ENCODE measurements at places on chromosomes 7 and 10.

GRCh38 chr7:41536122-41536872 lies 166.6 kb downstream of the INHBA start:
- no peak for DNase-seq

DNA sequence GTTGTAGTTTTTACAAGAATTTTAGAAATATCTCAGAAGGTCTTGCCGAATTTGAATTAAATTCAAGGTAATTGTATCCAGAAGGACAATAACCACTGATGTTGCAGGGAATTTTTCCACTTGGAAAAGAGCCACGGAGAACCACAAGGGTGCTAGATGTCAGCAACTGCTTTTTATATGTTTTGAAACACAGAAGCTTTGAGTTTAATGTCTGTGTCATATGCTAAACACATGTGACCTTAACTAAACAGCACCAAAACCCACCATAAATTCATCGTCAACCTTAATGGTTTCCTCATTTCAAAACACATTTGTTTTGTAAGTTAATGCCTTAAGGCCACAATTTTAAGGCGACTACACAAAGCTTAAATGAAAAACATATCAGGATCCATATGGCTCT lies 106.9 kb downstream of the COL28A1 start:
- no peak for DNase-seq

DNA sequence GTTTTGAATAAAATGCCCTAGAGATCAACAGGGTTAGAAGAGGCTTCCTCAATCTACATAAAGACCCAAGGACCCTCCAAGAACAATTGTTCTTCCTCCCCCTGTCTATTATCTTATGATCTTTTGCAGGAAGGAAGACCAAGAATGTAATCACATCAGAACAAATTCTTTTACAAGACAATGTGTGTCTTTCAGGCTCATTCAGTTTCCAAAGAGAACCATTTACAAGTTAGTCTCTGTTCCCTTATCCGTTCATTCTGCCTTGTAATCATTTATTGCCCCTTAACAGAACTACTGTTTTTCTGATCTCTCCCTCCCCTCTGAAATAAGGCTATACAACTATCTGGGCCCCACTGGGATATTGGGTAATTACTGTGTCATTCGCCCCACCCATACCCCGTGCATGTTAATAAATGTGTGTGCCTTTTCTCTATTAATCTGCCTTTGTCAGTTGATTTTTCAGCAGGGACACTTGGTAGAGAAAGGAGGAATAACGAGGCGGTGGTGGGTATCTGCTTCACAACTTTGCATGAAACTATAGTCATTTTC lies 5.7 kb upstream of the MKRN1 start:
- DNase-seq, result no peak

- DNase-seq, result no peak
Measured at GRCh38 chr7:20696002-20696605, 80.6 kb downstream of the ABCB5 start.

- DNase-seq, result no peak
Measured at GRCh38 chr10:102085336-102085735, 20.2 kb downstream of the HPS6 start.

DNA sequence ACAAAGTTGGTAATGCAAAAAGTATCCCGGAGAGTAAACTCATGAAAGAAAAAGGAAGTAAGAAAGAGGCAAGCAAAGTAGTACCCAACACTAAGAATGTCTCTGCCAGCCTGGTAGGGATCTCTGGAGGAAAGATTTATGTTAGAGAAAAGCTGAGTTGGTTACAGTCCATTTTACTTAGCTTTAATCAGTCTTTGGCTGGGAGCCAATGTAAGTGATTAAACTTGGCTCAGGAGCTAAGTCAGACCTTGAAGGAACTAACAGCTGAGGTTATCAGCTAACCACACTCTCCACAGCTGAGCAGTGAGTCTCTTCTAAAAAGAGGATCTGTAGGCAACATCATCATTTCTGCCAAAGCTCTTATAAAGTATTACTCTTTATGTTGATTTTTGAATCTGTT lies 148.0 kb downstream of the ANKRD7 start:
- no peak for DNase-seq

DNA sequence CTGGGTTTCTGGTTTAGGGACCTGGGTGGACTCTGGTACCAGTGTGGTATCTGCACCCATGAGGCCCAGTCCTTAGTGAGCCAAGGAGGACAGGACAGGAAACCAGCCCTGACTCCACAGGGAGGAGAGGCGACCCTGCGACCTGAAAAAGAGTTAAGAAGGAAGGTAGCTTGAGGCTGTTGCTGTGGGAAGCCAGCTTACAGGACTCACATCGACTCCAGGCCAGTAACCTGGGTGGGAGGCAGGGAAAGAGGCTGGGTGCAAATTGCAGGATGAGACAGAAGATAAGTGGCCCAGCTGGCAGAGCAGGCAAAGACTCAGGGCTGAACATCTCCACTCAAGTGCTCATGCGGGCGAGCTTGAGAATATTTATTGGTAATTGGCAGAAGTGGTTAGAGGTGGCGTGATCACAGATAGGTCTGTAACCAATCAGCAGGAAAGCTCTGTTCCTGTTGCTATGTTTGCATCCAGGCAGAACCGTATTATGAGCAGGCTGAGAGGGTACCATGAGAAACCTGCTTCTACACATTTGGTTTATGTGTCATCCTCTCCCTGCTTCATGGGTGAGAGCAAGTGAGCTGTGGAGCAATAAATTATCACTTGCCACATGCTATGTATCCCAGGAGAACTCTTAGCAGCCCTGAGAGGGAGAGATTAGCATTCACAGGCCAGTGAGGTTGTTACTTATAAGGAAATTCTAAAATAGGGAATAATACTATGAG lies 11.0 kb downstream of the TLL2 start:
- DNase-seq, result no peak

GRCh38 chr7:33854178-33854577 lies 51.2 kb upstream of the BMPER start:
- no peak for DNase-seq

DNA sequence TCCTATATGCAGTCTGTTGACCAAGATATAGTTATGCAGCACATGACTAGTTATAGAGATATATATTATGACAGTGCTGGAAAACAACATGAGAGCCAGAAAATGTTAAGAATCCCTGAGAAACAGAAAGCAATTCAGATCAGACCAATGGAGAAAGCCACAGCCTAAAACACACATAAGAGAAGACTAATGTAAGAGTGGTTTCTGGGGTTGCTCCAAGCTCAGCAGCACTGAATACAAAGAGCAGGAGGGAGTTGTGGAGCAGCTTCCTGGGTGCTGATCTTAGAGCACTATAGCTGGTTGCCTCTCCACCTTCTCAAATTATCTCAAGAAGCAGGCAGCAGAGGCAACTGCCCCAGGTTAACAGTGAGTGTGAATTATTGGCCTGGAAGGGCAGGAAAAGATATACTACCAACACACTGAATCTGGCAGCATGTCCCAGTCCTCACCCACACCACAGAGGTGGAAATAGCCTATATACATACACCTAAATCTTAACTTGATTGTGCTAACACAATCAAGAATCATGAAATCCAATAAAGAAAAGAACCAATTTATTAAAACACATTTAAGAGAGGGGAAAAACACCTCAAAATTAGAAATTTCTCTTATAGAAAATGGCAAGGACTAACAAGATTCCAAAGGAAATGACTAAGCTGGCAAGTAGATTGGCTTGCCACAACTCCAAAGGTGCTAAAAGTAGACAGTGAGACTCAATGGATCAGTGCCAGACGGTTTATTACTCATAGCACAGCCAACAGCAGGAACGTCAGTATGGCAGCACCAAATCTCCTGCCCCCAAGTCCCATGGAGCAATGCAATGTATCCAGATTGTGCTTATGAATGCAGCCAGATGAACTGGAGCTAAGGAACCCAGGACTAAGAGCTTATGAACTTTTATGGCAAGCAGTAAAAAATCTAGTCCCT lies 5.1 kb downstream of the PTTG1IP2 start:
- no peak for DNase-seq

DNA sequence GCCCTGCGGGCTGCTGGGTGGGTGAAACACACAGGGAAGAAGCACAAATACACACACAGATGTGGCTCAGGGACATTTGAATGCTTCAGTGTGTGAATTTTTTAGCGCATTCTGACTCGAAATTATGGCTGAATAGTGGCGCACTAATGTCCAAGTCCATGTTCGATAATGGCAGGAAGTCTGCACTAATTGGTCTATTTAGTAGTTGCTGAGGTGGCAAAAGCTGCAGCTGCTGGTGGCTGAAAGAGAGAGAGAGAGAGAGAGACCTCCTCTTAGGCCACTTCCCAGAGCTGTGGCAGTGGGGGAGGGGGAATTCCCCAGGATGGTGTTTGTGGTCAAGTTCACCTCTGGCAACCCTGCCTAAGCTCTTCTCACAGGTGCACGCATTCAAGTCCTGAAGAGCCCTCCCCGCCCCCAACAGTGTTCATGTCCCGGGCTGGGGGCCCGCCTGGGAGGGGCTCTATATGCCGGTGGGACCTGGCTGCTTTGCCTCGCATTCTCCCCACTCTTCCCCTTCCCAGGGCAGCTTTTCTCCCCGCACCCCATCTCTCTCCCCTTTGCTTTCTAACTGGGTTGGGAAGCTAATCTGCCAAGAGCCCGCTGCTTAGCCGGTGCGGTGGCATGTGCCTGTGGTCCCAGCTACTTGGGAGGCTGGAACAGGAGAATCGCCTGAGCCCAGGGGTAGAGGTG lies 6.0 kb upstream of the MNX1 start:
- DNase-seq, result peak; percentile 32

- no peak for DNase-seq
Measured at GRCh38 chr10:114862456-114862855, 40.9 kb downstream of the FHIP2A start.

DNA sequence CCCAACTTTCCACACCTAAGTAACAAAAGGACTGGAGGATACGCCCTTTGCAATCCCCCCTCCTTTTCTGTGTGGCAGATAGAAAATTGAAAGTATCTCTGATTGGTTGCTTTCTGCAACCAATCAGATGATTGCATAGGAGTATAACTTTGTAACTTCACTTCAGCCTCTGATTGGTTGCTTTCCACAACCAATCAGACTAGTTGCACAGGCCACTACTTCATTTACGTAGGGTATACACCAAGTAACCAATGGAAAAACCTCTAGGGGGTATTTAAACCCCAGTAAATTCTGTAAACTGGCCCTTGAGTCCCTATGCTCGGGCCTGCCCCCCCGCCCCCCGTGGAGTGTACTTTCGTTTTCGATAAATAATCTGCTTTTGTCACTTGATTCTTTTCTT lies 1080.4 kb downstream of the CNTNAP2 start:
- no peak for DNase-seq

- no peak for DNase-seq
Measured at GRCh38 chr10:112335111-112335867, 38.6 kb upstream of the ACSL5 start.

DNA sequence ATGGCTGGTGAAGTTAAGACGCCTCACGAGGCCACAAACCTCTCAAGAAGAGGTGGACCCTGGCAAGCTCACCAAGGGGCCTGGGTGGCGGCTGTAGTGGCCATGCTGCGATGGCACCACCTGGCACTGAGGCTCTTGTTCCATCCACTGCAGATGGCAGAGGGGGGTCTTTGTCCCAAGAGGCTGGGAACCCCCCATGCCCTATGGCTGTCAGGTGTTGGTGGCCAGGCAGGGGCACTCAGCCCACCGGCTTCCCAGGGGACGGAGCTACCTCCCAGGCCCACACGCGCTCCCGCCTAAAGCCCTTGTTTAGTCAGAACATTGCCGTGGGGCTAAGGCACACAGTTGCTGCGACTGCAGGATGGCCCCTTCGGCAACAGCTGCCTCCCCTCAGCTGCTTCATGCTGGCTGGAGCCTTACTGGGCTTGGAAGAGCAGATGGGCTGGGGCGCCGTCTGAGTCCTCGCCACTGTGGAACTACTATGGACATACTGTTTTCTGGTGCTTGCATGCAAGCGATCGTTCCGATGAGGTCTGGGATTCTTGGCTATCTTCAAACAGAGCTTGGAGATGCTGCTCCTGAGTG lies 46.8 kb downstream of the DPYSL4 start:
- DNase-seq, result no peak

- DNase-seq, result no peak
Measured at GRCh38 chr10:6059506-6059905, 2.7 kb downstream of the IL2RA start.
